ENCODE measurements at places on chromosomes 3 and 15.

DNA sequence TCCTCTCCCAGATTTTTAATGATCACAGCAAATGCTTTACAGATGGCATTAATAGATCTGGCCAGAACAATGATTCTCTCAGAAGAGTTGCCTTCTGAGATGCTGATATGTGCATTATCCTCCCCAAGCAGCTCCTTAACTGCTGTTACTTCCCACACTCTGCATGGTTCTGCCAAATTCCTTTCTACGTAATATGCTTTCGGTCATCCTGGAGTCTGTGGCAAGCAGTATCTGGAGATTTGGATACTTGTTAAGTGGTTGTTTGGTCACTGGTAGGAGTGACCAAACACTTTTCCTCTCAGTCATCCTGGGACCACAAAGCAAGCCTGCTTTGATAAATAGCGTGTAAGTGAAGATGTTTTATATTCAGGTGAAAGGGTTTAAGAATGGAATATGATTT is 71.1 kb upstream of the CCNL1 start:
- no peak for DNase-seq

- peak; percentile 31 for DNase-seq
Observed at GRCh38 chr15:79644091-79644490, 212.0 kb downstream of the MINAR1 start.

- no peak for DNase-seq
Observed at GRCh38 chr3:140251678-140252077, 316.7 kb downstream of the CLSTN2 start.

GRCh38 chr15:86256628-86257027 is 177.0 kb downstream of the AGBL1 start:
- no peak for DNase-seq

GRCh38 chr15:25886498-25887140 is 23.5 kb upstream of the ATP10A start:
- DNase-seq: no peak

DNA sequence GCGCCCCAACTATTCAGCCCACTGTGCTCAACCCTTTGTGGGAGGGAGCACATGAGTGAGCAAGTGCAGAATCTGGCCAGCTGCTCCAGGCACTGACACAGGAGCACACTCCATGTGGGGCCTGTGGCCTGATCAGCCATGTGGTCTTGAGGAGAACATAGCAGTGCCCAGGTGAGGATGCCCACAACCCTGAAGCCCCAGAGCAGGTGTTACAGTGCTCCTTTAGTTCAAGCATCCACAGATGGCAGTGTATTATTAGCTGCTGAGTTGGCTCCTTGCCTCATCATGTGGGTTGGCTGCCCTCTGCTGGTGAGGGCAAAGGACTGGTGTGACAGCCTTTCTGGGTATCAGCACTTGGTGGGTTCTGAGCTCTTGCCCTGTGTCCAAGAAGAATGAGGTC is 1588.2 kb downstream of the SI start:
- DNase-seq: peak; percentile 46

- no peak for DNase-seq
Observed at GRCh38 chr3:111852540-111852939, 6.5 kb upstream of the PHLDB2 start.

- no peak for DNase-seq
Observed at GRCh38 chr15:36843822-36844221, 256.5 kb downstream of the MEIS2 start.

DNA sequence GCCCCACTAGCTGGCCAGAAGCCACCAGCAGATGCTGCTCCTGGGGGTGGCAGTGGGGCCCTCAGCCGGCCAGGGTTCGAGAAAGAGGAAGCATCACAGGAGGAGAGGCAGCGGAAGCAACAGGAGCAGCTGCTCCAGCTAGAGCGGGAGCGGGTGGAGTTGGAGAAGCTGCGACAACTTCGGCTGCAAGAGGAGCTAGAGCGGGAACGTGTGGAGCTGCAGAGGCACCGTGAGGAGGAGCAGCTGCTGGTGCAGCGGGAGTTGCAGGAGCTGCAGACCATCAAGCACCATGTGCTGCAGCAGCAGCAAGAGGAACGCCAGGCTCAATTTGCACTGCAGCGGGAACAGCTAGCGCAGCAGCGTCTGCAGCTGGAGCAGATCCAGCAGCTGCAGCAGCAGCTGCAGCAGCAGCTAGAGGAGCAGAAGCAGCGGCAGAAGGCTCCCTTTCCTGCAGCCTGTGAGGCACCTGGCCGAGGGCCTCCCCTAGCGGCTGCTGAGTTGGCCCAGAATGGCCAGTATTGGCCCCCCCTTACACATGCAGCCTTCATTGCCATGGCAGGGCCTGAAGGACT is 17.5 kb upstream of the APEH start:
- DNase-seq: no peak

- DNase-seq: no peak
Observed at GRCh38 chr15:84969257-84969656, 12.4 kb upstream of the PDE8A start.

DNA sequence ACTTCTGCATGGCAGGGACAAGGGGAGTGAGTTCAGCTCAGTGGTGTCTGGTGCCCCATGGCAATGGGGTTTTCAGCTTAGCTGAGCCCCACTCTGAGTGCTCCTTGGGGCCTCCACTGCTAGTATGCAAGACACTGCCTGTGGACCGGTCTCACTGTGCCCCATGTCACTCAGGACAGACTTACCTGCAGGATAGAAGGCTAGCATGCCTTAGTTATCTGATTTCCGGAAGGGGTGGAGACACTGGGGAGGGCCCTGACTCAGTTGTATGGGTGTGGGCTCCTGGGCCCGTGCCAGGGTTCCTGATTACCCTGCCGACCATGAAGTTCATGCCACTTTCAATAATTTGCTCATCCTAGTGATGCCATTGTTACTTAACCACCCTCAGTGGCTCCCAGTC is 4.3 kb upstream of the SLC6A20 start:
- DNase-seq: no peak

DNA sequence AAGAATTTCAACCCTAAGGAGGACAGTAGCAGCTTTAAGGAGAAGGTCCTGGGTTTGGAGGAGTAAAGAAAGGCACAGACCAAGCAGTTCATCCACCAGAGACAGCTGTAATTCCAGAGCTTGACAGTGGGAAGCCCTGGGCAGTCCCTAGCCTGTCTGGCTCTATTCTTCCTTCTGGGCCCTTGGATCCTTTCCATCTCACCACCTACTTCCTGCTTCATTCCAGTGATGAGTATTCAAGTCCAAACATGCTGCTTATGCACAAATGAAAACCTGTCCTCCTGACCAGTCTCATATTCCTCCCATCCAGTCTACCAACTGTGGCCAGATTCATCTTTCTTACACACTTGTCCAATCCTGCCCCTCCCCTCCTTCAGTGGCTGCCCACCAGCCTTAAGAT is 171.4 kb downstream of the CNTN3 start:
- DNase-seq: no peak

DNA sequence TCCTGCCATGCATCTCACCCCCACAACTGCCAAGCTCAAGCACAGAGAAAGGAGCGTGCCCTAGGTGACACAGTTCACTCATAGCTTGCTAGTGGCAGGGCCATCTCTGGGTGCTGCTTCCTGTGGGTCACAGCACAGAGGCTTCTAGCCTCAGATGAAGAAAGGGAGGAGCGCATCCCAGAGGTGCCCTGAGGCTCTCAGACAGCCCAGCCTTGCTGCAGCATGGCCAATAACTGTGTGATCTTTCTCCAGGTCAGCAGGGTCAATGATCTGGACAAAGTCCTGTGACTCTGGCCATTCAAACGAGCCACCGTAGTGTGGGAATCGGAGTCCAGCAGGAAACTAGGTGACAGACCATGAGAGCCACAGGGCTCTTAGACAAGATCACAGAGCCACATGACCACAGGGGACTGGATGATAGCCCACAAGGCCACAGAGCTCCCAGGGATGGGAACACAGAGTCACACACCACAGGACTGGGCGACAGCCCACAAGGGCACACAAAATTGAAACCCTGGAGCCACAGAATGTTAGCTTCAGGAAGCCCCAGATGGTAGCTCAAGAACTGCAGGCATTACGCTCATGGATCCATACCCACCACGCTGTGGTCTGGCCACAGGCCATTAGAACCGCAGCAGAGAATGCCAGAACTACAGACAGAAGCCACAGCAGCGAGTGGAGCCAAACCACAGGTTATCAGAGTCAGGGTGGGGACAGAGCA is 25.9 kb upstream of the GRIP2 start:
- DNase-seq: peak; percentile 57

DNA sequence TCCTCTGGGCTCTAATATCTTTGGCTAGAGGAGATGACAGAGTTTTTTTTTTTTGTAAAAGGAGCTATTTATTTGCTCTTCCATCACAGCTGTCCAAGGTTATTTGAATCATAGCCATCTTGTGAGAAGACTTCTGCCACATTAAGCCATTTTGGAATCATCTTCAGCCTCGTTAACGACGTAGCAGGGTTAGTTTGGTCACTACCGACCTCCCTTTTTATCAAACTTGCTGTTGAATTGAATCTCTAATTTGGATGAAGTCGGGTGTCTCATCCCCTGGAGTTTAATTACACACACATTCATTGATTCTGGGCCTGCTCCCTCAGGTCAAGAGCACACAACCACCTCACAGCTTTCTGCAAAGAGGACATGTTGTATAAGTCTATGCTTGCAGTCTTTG is 238.7 kb downstream of the CPNE4 start:
- DNase-seq: no peak

DNA sequence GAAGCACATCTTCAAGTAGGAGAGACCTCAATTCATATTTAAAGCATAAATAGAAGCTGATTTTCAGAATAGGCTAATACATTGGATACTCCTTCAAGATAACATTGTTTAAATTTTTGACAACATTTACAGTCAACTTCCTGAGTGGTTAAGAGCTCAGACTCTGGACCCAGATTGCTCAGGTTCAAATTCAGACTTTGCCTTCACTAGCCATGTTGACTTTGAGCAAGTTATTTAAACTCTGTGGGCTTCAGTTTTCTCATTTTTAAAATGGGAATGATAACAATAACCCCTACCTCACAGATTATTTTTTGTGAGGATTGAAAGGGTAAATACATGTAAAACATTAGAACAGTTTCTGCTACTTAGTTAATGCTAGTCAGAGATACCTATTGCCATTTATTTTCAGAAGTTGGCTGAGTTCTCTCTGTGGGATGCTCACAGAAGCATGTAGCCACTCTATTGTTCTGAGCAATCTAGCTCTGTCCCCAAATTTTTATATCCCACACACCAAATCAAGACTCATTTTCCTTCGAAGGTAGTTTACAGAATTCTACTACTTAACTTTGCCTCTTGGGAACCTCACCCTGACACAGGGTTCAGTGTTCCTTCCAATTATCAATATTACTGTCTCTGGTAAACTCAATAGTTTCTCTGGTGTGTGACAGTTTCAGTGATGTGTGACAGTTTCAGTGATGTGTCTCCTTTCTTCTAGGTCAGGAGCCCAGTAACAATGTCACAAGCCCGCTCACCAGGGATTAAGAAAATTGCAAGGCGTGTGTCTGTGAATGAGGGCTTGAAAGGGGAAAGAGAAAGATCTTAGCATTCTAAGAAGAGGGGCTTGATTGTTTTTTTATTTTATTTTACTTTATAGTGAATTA is 79.4 kb upstream of the OSTN start:
- DNase-seq: no peak

- DNase-seq: no peak
Observed at GRCh38 chr3:36364260-36364659, 16.0 kb upstream of the STAC start.

GRCh38 chr3:151811474-151811873 is 2.4 kb upstream of the AADAC start:
- DNase-seq: no peak

DNA sequence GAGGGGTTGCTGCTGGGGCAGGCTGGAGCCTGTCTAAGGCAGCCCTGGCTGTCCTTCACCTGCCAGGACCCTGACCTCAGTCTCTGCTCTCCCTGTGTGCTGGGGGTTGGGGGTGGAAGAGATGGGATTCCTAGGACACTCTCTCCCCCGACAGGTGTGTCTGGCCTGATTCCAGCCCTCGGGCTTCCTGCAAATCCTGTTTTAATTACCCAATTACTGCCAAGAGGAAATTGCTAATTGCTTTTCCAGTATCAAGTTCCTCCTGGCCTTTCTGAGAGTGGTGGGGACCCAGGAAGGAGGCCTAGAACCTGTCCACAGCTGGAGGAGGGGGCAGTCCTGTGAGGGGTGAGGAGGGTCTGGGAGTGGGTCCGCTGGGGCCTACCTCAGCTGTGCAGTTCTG is 15.8 kb downstream of the PLXNA1 start:
- no peak for DNase-seq

GRCh38 chr3:24318677-24319287 is 175.9 kb downstream of the THRB start:
- peak; percentile 78 for DNase-seq

GRCh38 chr15:42402455-42403205 is 43.3 kb downstream of the CAPN3 start:
- DNase-seq: no peak

DNA sequence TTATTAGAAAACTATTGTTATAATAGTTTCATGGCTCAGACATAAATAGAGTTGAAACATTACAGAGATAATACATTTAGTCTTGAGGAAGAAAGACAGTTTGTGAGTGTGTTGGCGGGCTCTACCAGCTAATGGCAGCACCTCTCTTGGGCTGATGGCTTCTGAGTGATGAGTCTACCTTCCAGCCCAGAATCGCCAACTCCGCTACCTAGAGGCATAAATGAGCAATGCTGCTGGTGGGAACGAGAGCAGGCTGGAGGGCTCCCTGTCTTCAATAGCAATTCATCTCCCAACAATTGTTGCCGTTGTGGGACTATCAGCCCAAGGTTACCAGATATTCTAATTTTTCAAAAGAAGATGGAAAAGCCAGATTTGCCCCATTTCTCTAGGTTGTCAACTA is 388.7 kb downstream of the FOXP1 start:
- no peak for DNase-seq
